ENCODE measurements at places on chromosomes 11 and 22.

DNA sequence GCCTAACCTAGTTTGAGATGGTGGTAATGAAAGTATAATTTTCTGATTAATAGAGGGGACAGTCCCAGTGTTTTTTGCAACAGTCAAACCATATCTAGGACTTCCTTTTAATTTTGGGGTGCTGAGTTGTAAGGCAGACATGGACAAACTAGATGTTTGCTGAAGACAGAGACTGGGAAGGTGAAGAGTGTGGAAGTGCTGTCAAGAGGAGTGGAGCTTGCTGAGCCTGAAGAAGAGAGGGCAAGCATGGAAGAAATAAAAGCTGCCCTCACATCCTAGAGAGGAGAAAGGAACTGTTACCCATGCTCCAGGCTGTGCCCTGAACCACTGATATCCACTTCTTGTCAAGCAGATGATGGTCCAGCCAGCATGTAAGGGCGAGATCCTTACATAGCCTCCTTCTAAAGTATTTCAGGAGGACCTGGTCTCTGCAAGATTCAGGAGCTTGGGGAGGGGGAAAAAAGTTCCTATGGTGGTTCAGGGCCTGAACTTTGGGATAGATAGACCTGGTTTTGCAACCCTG lies 51.4 kb downstream of the PRR5L start:
- no peak for DNase-seq

DNA sequence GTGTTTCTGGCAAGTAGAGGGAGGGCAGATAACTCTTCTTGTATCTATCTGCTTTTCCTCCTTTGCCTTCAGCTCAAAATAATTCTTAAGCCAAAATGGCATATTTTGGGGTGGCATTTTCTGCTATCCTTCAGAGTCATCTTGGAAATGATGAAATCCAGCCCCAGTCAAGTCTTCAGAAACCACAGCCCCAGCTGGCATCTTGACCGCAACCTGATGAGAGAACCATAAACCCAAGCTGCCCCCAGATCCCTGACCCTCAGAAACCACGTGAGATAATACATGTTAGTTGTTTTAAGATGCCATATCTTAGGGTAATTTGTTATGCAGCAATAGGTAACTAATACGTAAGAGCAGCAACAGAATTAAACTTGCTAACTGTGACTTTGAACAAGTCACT lies 15.1 kb upstream of the PAMR1 start:
- DNase-seq = no peak

DNA sequence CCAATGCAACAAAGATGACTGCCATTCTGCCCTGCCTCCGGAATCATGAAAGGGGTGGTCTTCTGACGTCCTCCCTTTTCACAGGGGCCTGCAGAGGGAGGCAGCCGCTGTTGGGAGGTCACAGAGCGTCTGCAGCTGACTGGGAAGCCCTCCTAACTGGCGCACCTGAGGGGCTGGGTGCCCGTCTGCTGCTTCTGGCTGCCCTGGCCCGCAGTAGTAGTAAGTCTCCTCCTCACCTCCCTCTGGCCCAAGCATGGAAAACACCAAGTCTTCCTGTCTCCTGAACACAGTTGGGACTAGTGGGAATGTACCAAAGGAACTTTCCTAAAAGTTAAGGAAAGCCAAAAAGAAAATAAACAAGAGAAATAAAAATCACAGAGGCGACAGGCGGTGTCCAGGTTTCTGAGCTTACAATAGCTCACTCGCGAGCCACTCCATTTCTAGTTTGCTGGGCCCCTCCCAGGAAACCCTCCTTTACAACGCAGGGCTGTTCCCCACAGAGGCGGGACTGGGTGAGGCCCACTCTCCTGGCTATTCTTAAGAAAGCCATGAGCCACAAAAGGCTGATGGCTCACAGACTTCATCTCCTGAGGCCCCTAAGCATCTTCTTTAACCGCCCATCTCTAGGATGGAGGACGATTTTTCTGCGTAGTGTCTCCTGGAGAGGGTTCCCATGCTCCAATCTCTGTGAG lies 37.0 kb upstream of the CECR2 start:
- no peak for DNase-seq

- DNase-seq = no peak
These were observed 17.8 kb downstream of the MYO18B start for GRCh38 chr22:25759825-25760231.

- DNase-seq = no peak
These were observed 4.7 kb downstream of the MUS81 start for GRCh38 chr11:65864706-65865471.

- no peak for DNase-seq
These were observed 38.3 kb upstream of the GRAMD1B start for GRCh38 chr11:123391646-123392348.

DNA sequence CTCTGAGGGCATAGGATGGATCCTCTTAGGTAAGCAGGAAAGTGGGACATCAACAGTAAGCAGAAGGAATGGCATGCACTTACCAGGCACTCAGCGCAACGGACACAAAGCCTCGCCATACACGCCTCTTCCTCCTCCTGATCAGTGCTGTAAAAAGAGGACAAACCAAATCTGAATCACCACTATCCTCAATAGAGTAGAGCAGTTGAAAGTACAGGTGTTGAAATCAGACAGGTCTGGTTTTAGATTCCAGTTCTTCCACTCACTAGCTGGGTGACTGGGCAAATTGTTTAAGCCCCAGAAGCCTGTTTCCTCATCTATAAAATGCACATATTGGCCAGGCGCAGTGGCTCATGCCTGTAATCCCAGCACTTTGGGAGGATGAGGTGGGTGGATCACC lies 8.6 kb upstream of the JAML start:
- DNase-seq = no peak

DNA sequence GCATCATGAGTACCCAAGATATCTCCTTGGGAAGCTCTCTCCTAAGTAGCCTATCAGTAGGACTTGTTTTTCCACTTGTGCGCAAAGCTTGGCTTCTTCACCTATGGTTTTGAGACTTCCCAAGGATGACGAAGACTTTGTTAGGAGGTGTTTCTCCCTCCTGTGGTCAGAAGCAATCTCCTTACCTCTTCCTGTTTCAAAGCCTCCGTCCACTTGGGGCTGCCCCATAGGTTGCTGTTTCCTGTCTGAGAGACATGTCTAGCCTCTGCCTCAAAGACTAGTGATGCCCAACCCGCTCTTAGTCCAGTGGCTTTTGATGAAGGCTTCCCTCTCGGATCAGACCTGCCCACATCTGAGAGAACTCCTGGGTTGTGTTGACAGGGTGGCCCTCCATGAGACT lies 92.9 kb downstream of the TRAF6 start:
- DNase-seq = peak; percentile 32

DNA sequence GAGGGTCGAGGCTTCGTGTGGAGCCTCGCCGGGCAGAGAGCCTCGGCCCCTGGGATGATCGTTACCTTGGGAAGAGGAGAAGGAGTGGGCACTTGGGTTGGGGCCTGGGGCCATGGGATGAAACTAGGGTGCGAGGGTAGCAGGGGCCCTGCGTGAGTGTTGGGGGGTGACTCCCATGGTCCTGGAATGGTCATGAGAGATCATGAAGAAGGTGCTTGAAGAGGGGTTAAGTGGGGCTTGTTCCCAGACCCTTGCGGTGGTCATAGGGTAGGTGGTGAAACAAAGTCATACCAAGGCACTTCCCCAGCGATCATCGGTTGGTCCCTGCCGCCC lies 284 bp downstream of the CCS start:
- DNase-seq = no peak

GRCh38 chr22:48226026-48227013 lies 1463.9 kb downstream of the TBC1D22A start:
- DNase-seq = no peak

GRCh38 chr11:96173422-96173821 lies 169.6 kb downstream of the MAML2 start:
- DNase-seq = no peak

- DNase-seq = no peak
These were observed 12.8 kb downstream of the AQP11 start for GRCh38 chr11:77602381-77603088.

- no peak for DNase-seq
These were observed 124.4 kb upstream of the RAG2 start for GRCh38 chr11:36722421-36722820.

DNA sequence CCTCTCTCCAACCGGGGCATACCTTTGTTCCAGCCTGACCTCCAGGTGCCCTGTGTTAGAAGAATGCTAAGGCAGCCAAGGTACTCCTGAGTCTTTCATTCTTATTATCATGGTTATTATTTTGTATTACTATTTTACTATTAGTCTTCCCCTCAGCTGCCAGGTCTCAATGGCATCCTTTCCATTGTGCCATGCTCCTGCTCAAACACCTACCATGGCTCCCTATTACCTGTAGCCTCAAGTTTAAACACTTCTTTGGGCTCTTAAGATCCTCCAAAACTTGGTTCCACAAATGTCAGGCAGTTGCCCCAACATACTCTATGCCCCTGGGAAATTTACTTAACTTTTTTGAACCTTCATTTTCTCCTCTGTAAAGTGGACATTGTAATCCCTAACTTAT lies 130.4 kb downstream of the CHST1 start:
- no peak for DNase-seq

DNA sequence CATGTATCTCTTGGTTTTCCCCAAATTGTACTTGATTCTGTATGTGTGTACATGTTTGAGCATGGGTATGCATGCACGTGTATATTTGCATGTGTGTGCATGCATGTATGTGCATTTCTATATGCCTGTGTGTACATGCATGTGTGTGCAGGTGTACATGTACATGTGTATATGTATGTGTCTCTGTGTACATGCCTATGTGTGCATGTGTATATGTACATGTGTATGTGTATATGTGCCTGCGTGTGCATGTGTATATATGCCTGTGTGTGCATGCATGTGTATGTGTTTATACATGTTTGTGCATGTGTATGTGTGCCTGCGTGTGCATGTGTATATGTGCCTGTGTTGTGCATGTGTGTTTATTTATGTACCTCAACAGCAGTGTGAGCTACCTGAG lies 5.3 kb upstream of the NCF4 start:
- no peak for DNase-seq

DNA sequence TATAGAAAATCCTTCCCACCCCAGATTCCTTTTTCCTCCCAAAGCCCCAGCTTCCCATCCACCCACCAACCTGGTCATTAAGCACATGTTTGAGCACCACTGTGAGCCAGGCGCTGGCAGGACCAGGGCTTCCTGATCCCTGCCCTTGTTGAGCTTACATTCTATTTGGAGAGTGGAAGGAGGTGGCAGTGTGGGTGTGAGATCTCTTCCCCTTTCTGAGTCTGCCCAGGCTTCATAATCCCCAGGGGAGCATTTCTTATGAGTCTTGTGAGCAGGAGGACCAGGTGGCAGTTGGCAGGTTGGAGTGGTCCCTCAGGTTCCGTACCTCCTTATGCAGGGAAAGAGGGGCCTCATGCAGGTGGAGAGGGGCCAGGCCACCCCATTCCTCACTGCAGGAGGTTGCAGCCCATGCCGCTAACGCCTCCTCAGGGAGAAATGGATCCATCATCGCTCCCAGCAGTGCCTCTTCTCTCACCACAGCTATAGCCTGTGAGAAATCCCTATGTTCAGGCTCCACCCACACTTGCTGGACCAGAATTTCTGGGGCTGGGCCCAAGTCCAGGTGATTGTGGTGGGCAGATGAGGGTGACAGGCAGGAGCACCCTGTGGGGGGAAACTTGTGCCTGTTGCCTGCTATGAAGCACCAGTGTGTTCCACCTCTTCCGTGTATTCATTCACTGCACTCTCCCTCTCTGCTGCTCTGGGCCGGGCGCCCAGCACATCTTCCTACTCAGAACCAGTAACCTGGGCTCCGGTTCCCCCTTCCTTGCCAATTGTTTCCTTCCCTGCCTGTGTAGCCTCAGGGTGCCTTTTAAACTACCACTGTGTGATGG lies 23.5 kb downstream of the UBE2L3 start:
- no peak for DNase-seq

DNA sequence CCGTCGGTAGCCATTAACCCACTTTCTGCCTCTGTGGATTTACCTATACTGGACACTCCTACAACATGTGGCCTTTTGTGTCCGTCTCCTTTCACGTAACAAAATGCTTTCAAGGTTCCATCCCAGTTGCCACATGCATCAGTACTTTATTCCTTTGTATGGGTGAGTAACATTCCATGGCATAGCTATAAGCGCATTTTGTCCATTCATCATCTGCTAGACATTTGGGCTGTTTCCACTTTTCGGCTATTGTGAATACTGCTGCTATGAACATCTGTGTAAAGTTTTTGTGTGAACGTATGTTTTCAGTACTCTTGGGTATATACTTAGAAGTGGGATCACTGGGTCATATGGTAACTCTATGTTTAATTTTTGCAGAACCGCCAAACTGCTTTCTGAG lies 257.2 kb downstream of the ST3GAL4 start:
- DNase-seq = no peak

GRCh38 chr22:46638601-46639431 lies 18.6 kb downstream of the GRAMD4 start:
- DNase-seq = no peak

DNA sequence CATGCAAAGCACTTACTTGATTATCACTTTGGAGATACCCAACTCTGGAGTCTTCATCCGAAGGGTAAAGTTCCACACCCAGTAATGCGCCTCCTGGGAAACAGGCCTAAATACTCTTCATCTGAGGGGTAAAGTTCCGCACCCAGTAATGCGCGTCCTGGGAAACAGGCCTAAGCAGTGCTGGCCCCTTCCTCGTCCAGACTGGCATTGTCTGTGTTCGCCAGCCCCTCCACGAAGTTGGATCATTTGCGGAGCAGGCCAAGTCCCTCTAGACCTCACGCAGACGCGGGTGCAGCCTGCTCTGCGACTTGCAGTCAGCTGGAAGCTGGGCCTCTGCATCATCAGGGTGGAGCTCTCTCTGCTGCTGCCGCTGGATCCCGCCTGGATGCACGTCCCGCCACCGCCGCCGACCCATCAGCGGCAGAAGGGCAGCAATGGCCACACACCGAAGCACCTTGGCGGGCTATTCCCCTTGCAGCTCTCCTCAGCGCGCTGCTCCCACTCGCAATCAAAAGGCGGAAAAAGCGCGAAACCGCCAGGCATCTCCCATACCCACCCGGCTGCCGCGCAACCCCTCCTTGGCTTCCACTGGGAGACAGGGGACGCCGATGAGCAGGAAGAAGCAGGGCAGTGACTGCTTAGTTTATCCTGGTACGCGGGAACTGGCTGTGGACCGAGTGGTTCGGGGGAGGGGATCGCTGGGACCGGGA lies 34.1 kb upstream of the GLYATL1 start:
- DNase-seq = no peak

DNA sequence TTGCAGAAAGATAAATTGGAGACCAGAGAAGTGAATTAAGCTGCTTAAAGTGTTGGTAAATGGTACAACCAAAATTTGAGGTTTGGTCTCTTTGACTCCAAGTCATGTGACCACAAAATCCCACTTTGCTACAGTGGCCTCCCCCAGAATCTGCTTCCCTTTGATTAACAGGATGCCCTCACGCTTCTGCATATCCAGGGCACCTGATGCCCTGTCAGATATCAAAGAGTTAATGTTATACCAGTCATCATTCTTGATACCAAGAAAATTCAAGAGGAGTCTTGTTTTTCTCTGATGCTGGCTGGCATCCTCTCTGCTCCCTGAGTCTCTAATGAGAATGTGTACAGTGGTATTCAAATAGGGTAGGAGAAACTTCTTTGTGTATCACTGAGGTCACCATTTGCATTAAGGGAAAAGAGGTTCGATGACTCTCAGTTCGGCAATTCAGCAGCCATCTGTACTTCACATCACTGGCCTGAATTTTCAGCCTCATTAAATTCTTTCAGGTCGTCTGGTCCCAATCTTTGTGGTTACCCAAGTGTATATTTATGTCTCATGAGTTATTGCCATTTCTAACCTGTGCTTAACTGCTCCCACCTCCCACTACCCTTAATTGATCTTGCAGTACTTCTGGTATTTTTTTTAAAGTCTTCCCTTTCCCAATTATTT lies 73.9 kb downstream of the BDNF start:
- no peak for DNase-seq

- peak; percentile 93 for DNase-seq
These were observed at the start of gene CAVIN3 for GRCh38 chr11:6320411-6321155. CAVIN3 (minus strand) TSS chr11:6320501; CDS start chr11:6320476, 25 bp downstream.

All from activated CD4-positive, alpha-beta memory T cell treated with anti-CD3 and anti-CD28 coated beads for 36 hours (primary cell).